ENCODE measurements at places on chromosomes 6 and 20.
A peak's percentile ranks its signal among the peaks of the same experiment; 100 is the strongest.

DNA sequence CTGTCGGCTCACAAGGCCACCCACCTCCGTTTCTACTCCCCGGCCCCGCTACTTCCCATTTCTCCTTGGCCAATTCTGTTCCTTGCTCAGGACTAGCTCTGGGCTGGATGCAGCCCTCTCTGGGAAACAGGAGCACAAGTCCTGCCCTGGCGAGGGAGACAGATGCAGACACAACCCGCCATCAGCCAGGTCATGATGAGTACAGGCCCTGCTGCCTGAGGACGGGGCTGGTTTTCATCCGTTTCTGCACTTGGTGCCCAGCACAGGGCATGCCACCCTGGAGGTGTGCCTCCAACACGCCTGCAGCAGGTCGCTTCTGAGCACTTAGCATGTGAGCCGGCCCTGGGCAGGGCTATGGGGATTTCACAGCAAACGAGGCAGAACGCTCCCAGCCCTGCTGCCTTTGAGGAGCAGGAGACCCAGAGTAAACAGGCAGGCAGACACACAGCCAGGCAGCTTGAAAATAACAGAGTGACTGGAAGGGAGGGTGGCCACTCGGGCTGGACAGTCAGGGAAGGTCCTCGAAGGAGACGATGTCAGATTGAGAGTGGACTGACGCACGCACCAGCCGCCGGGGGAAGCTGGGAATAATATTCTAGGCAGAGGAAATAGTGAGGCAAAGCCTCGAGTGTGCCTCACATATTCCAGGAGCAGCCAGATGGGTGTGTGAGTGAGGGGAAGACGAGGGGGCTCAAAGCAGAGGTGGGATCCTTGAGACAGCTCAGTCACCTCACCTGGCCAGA, 21.2 kb upstream of the VSTM2L start:
- DNase-seq = no peak

DNA sequence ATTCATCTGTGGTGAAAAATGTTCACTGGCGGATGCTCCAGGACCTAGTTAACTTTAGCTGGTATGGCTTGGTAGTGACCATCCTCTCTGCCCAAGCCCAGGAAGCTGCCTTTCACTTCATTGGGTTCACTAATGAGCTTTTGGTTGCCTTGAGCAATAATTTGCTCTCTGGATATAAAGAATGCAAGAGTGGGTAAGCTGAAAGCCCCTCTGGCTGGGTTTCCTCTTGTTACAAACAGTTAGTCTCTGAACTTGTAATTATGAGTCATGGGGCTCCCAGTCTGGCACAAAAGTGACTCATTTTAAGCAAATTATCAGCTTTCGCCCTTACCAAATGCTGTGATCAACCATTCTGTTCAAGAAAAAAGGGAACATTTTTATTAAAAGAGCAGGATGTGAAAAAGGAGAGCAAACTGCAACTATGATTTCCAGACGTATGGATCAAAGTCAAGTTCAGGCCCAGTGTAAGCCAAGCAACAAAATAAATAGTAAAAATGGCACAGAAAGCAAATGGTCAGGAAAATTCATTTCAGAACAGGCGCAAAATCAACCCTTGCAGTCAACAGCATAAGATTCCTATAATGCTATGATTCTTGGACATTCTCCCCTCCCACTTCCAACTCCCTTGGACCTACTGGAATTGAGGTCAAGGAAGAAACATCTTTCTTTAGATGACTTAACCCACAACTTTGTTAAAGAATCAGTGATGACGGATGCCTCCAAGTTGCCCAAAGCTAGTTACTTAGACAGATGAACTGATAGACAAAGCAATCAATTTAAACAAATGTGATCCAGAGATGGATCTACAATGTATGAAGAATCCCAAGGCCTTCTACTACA, 130.0 kb upstream of the KCNK16 start:
- DNase-seq = no peak

- no peak for DNase-seq
Measured at GRCh38 chr20:34049389-34049788, 55.7 kb downstream of the RALY start.

DNA sequence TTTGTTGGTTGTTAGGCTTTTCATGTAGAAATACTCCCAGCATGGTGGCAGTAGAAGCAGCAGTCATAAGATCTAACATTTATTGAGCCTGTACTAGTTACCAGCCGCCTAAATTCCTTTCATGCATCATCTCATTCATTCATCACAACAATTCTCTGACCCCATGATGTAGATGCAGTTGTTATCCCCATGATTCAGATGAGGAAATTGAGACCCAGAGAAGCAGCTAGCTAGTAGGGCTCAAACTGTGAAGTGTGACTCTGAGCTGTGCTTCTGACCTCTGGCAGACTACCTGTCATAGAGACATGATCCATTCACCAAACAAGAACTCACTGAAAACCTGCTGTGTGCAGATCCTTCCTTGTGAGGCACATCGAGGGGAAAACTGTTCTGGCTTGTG, 16.9 kb downstream of the RREB1 start:
- no peak for DNase-seq

DNA sequence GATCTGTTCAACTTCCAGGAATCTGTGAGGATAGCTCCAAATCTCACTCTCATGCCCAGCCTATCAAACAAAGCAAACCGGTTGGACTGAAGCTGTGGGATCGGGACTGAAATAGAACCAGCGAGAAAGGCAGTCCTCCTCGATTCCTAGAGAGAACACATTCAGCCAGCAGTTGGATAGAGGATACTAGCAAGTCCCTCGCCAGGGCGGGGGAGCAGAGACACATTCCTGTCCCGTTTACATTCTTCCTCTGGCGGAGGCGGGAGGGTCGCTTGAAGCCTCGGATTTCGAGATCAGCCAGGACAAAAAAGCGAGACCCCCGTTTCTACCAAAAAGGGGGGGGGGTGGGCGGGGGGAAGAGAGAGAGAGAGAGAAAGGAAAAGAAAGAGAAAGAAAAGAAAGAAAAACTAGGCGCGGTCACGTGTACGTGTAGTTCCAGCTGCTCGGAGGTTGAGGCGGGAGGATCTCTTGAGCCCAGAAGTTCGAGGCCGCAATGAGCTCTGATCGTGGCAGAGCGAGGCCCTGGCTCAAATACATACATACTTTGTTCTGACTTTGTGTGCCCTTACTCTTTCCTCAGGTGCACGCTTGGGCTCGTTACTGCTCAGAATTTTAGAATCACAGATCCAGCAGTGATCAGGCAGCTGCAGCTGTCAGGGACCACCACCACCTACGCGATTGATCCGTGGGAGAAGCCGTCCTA, 19.5 kb downstream of the ZNF311 start:
- DNase-seq = peak; percentile 97

DNA sequence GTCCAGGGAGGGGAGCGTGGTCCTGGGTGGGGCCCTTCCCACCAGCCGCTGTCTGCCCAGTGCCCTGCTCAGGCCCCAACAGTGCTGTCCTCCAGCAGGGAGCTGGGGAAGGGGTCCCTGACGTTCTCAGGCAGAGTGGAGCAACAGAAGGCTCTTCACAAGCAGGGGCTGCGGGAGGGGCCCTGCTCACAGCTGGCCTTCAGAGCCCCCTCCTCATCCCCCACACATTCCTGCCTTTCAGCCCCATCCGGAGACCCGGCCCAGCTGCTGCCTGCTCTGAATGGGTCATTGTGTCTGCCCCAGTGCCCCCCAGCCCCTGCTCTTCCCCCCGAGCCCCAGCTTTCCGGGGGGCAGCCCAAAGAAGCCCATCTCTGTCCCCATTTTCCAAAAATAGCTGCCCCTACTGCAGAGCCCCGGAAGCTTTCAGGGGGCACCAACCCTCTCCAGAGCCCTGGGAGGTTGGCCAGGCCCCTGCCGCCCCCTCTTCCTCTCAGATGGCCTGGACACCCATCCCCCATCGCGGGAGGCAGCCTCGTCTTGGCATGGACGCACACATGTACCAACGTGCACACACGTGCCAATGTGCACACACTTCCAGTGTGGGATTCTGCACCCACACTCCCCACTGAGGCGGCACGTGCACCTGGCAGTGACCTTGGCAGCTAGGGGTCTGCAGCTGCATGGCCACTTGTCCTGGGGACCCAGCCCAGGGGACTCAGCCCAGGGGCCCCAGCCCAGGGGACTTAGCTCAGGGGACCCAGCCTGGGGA, 3.7 kb downstream of the COL20A1 start:
- DNase-seq = no peak

DNA sequence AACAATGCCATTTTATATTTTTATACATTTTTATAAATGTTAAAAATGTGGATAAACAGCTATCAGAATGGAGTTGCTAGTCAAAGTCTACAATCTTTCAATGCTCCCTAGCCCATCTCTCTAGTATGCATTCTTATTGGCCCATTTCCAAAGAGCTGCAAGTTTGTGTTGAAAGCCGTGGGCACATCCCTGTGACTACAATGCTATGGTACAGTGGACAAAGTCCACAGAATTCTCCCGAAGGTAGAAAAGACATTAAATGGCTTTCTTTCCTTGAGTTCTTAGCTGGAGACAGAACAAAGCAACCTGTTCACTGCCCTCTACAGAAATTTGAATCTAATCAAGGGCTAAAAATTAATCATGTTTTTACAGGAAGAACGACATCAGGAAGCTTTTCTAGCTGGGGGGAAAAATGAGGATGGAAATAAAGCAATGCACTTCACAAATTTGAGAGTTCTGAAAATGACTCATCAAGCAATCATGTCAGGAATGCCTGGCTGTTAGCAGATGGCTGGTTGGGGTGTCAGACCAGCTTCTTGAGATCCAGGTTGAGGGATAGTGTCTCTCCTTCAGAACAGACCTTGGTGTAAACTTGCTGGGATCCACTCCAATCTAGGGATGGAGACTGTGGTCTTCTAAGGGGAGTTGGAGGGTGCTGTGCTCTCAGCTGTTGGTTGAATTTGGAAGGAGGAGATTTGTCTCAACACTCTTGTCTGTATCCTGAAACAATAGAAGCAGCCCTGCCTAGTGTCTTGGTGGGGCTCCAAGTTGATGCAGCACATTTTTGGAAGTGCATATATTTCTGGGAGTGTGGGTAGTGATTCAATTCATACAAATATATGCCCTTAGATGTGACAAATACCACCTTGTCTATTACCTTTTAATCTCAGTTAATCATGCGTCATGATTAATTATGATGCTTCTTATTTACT, 143.4 kb upstream of the PHACTR1 start:
- DNase-seq = no peak

- DNase-seq = no peak
Measured at GRCh38 chr6:24899136-24899996, 36.4 kb downstream of the RIPOR2 start.

GRCh38 chr6:5813625-5814027, 193.1 kb downstream of the NRN1 start:
- peak; percentile 49 for DNase-seq

GRCh38 chr6:34389034-34389433, 3.4 kb downstream of the NUDT3 start:
- no peak for DNase-seq

- no peak for DNase-seq
Measured at GRCh38 chr20:38731738-38732113, 7.4 kb downstream of the SLC32A1 start.

- DNase-seq = peak; percentile 93
Measured at GRCh38 chr6:36350681-36351571, 14.2 kb upstream of the BNIP5 start.

DNA sequence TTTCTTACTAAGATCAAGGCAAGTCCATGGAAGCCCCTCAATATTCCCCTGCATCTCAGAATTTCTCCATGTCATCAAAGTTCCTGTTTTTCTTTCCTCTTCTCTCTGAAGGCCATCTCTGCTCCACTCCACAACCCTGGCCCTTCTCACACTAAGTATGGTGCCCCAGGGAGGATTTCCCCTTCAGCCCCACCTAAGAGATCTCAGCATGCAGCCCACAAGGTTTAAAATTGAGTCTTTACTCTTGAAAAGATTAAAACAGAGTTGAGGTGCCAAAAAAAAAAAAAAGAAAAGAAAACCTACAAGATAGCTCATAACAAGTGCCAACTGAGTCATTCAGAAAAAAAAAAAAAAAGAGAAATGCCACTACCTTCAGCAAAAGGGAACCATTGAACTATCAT, 36.5 kb upstream of the TNFAIP3 start:
- no peak for DNase-seq

GRCh38 chr6:85975957-85976356, 333.3 kb upstream of the SYNCRIP start:
- DNase-seq = peak; percentile 30
